ENCODE measurements at places on chromosomes 12 and 14.
A peak's percentile ranks its signal among the peaks of the same experiment; 100 is the strongest.

DNA sequence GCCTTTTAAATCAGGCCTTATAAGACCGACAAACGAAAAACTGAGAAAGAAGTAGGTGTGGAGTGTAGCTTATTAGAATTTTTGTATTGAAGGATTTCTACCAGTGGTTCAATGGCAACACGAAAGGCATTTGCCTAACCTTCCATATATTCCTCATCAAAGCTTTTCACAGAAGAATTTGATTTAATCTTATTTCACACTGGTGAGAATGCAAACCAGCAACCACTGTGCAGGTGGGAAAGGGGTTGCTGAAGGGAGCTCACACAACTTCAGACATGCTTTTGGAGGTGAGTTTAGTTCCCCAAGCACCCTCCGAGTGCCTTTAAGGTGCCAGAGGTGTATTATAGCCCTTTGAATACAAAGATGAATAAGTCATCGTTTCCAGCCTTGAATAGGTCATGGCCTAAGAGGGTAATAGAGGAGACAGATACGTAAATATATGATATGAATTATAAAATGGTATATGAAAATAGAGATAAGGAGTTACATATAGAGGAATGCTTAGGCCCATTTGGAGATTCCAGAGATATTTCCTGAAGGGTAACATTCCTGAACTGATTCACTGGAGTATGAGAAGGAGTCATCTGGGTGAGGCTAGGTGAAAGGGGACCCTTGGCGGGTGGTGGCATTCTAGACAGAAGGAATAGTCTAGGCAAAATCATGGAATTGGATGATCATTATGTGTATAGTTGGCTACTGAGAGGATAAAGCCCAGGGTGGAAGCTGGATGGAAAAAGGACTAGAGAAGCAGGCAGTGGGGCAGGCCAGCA is 6.4 kb downstream of the ERP27 start:
- peaks cover 16% of the 10 kb centered on the region for H3K4me1 ChIP-seq
- peak overlapping the region; percentile 40 for H3K27ac ChIP-seq
- peak overlapping the region; percentile 7 for H3K4me3 ChIP-seq
- H3K36me3 ChIP-seq = peaks cover 27% of the 10 kb centered on the region
- no peaks in the 10 kb centered on the region for H3K27me3 ChIP-seq

- peaks cover 4% of the 10 kb centered on the region for H3K36me3 ChIP-seq
- no peaks in the 10 kb centered on the region for H3K27me3 ChIP-seq
- DNase-seq = no peak
- no peak overlapping the region for H3K4me3 ChIP-seq
Observed at GRCh38 chr12:68776976-68777610, 30.9 kb upstream of the MDM2 start.

GRCh38 chr12:52473768-52474167 is at the start of gene KRT6C:
KRT6C (minus strand) TSS chr12:52473805; CDS start chr12:52473737, 68 bp downstream.
- no peak for DNase-seq
- H3K4me3 ChIP-seq = no peak within 1 kb of the TSS
- H3K4me1 ChIP-seq = no peaks in the 10 kb centered on the region
- no peak within 1 kb of the TSS for H3K27ac ChIP-seq
- peaks cover 35% of the 10 kb centered on the region for H3K27me3 ChIP-seq

- no peaks in the 10 kb centered on the region for H3K4me1 ChIP-seq
- H3K36me3 ChIP-seq = no peaks in the 10 kb centered on the region
- no peak for DNase-seq
- H3K27ac ChIP-seq = no peak overlapping the region
Observed at GRCh38 chr12:66403746-66404145, 101.5 kb downstream of the HELB start.

GRCh38 chr12:103820361-103820760 is 20.7 kb downstream of the NT5DC3 start:
- no peak overlapping the region for H3K27ac ChIP-seq
- H3K36me3 ChIP-seq = no peaks in the 10 kb centered on the region
- H3K4me1 ChIP-seq = peaks cover 10% of the 10 kb centered on the region
- no peaks in the 10 kb centered on the region for H3K27me3 ChIP-seq
- no peak overlapping the region for H3K4me3 ChIP-seq
- DNase-seq = no peak

GRCh38 chr14:105124823-105125222 is 43.8 kb downstream of the JAG2 start:
- DNase-seq = peak; percentile 20
- peaks cover 22% of the 10 kb centered on the region for H3K27me3 ChIP-seq
- H3K4me1 ChIP-seq = peaks cover 19% of the 10 kb centered on the region

DNA sequence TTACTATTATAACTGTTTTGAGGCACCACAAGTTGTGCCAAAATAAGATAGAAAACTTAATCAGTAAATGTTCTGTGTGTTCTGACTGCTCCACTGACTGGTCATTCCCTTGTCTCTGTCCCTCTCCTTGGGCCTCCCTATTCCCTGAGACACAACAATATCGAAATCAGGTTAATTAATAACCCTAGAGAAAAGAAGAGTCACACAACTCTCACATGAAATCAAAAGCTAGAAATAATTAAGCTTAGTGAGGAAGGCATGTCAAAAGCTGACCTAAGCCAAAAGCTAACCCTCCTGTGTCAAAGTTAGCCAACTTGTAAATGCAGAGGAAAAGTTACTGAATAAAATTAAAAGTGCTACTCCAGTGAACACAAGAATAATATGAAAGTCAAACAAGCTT is 53.8 kb upstream of the CCDC196 start:
- no peaks in the 10 kb centered on the region for H3K27me3 ChIP-seq
- no peaks in the 10 kb centered on the region for H3K36me3 ChIP-seq
- no peak for DNase-seq

- H3K4me3 ChIP-seq = no peak overlapping the region
- H3K36me3 ChIP-seq = peaks cover 5% of the 10 kb centered on the region
- H3K4me1 ChIP-seq = peaks cover 14% of the 10 kb centered on the region
- no peak for DNase-seq
Observed at GRCh38 chr14:105290621-105291346, 10.0 kb downstream of the BRF1 start.

- H3K36me3 ChIP-seq = no peaks in the 10 kb centered on the region
- H3K27me3 ChIP-seq = no peaks in the 10 kb centered on the region
- no peak for DNase-seq
- no peak overlapping the region for H3K4me3 ChIP-seq
- no peak overlapping the region for H3K27ac ChIP-seq
- peaks cover 27% of the 10 kb centered on the region for H3K4me1 ChIP-seq
Observed at GRCh38 chr12:104620837-104621531, 164.2 kb downstream of the CHST11 start.

- peaks cover 48% of the 10 kb centered on the region for H3K4me1 ChIP-seq
- no peaks in the 10 kb centered on the region for H3K27me3 ChIP-seq
Observed at GRCh38 chr14:68109132-68109900, 289.7 kb downstream of the RAD51B start.

- peak overlapping the region; percentile 46 for H3K4me3 ChIP-seq
- no peak for DNase-seq
- H3K27me3 ChIP-seq = peaks cover 12% of the 10 kb centered on the region
- no peaks in the 10 kb centered on the region for H3K36me3 ChIP-seq
- no peak overlapping the region for H3K27ac ChIP-seq
Observed at GRCh38 chr14:61256826-61257468, 24.2 kb downstream of the TMEM30B start.

GRCh38 chr12:75646329-75647210 is 135.2 kb upstream of the KRR1 start:
- H3K27ac ChIP-seq = no peak overlapping the region
- H3K27me3 ChIP-seq = no peaks in the 10 kb centered on the region
- H3K4me1 ChIP-seq = peaks cover 31% of the 10 kb centered on the region

DNA sequence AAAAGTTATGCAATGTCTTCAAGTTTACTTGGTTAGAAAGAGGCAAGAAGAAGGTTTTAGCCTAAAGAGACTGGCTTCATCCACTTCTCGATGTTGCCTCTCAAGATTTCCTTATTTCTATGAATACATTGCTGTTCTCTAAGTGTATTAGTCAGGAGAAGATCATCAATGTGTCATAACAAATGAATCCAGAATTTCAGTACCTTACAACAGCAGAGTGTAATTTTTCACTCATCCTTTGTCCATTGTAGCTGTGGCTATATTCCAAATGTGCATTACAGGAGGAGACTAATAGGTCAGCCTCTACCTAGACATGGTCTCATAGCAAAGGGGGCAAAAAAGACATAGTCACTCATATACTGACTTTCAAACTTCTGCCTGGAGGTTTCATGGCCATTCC is 579.1 kb downstream of the PRKD1 start:
- peaks cover 5% of the 10 kb centered on the region for H3K27me3 ChIP-seq
- DNase-seq = no peak
- H3K36me3 ChIP-seq = no peaks in the 10 kb centered on the region

- no peaks in the 10 kb centered on the region for H3K36me3 ChIP-seq
- H3K4me3 ChIP-seq = no peak overlapping the region
- no peaks in the 10 kb centered on the region for H3K4me1 ChIP-seq
- H3K27ac ChIP-seq = no peak overlapping the region
- no peak for DNase-seq
Observed at GRCh38 chr14:63164108-63164683, 40.0 kb upstream of the RHOJ start.

DNA sequence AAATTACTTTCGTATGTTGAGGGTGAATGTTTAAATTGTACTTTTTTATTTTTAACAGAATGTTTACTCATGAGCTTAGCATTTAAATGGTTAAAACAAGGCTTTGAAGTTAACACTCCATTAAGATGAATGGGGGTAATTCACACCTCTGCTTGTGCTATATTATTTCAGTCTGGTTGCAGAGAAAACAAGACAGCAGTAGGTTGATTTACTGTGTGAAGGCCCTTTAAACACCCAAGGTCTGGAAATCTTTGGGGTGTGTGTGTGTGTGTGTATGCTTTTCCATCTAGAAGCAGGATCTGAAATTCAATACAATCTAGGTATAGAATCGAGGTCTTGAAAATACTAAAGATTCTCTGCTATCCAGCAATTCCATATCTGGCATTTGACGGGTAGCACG is 83.8 kb downstream of the SLC38A6 start:
- H3K27me3 ChIP-seq = no peaks in the 10 kb centered on the region
- H3K36me3 ChIP-seq = peaks cover 14% of the 10 kb centered on the region
- no peak overlapping the region for H3K4me3 ChIP-seq
- H3K4me1 ChIP-seq = peaks cover 19% of the 10 kb centered on the region
- H3K27ac ChIP-seq = no peak overlapping the region
- no peak for DNase-seq

- H3K36me3 ChIP-seq = no peaks in the 10 kb centered on the region
- H3K27me3 ChIP-seq = peaks cover 13% of the 10 kb centered on the region
- no peaks in the 10 kb centered on the region for H3K4me1 ChIP-seq
Observed at GRCh38 chr14:103089386-103090335, 4.9 kb upstream of the EXOC3L4 start.

DNA sequence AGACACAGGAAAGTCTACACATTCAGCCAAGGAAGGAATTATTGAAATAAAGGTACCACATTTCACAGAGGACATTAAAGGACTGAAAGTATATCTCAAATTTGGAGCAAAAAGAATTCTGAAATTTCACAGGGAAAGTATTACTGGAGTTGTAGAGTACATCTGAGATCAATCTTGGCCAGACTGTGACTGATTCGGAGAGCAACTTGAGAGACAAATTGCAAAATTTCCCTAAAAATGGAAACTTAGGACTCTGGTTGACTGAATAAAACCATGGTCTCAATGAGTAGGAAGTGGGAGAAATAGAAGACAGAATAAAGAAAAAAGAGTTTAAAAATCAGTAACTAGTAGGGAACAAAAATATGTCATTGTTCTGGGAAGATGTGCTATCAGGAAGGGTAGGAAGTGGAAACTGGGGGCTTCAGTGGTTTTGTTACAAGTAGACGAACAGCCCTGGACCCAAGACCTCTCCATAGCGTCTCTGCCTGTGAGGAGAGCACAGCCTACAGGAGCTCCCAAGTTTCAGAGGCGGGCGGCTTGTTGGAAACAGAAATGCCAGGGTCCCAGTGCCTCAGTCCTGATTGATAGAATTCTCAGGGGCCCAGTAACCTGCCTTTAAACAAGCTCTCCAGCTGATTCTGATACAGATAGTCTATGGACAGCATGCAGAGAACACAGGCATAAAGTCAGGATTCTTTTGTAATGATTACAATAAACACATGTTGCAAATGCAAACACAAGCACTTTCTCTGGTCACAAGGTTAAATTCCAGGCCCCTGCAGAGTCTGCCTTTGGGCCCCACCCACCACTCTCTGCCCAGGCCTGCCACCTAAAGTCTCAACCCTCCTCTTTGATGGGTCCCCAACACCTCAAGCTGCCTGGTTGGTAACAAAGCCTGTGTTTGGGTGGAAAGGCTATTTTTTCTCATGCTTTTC is 63.1 kb downstream of the BBS10 start:
- no peak overlapping the region for H3K4me3 ChIP-seq
- DNase-seq = no peak
- no peak overlapping the region for H3K27ac ChIP-seq
- H3K36me3 ChIP-seq = no peaks in the 10 kb centered on the region
- H3K4me1 ChIP-seq = peaks cover 4% of the 10 kb centered on the region

- no peak for DNase-seq
- H3K4me1 ChIP-seq = peaks cover 20% of the 10 kb centered on the region
- H3K36me3 ChIP-seq = no peaks in the 10 kb centered on the region
- H3K27me3 ChIP-seq = peaks cover 11% of the 10 kb centered on the region
- H3K4me3 ChIP-seq = peak overlapping the region; percentile 0
Observed at GRCh38 chr12:96112733-96113132, 77.3 kb upstream of the LTA4H start.

GRCh38 chr12:6550294-6551062 is 5.4 kb downstream of the IFFO1 start:
- no peak for DNase-seq
- no peak overlapping the region for H3K27ac ChIP-seq
- H3K4me1 ChIP-seq = peaks cover 26% of the 10 kb centered on the region
- H3K4me3 ChIP-seq = no peak overlapping the region

DNA sequence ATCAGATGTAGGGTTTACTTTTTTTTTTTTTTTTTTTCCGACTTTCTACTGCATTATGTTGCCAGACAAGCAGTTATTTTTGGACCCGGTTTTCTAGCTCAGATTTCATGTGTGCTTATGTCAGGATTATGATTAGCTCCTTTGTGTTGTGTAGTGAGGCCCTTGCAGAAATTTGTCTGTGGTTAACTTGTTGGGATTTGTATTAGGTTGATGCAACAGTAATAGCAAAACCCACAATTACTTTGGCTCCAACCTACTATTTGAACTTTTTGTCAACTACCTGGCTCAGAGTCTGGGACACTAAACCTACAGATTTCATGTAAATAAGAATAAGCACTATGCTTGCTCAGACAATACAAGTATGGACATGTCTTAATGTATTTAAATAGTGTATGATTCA is 44.1 kb upstream of the KCNJ8 start:
- H3K27me3 ChIP-seq = peaks cover 2% of the 10 kb centered on the region
- no peak for DNase-seq
- no peak overlapping the region for H3K27ac ChIP-seq
- H3K36me3 ChIP-seq = no peaks in the 10 kb centered on the region
- H3K4me3 ChIP-seq = no peak overlapping the region

- no peaks in the 10 kb centered on the region for H3K4me1 ChIP-seq
- no peak overlapping the region for H3K27ac ChIP-seq
- DNase-seq = no peak
Observed at GRCh38 chr12:111901182-111901581, 59.2 kb downstream of the MAPKAPK5 start.

GRCh38 chr12:108327621-108328344 is 11.3 kb downstream of the CMKLR1 start:
- H3K27ac ChIP-seq = no peak overlapping the region
- no peak for DNase-seq
- peaks cover 15% of the 10 kb centered on the region for H3K4me1 ChIP-seq
- H3K36me3 ChIP-seq = no peaks in the 10 kb centered on the region
- peaks cover 10% of the 10 kb centered on the region for H3K27me3 ChIP-seq

GRCh38 chr14:21455592-21455911 is 371 bp downstream of the CHD8 start:
- DNase-seq = no peak
- H3K27ac ChIP-seq = peak overlapping the region; percentile 99
- peaks cover 16% of the 10 kb centered on the region for H3K36me3 ChIP-seq
- peak overlapping the region; percentile 98 for H3K4me3 ChIP-seq
- H3K27me3 ChIP-seq = no peaks in the 10 kb centered on the region
- peaks cover 15% of the 10 kb centered on the region for H3K4me1 ChIP-seq

All from type B pancreatic cell (in vitro differentiated cells).